Activated CD4-positive, alpha-beta T cell treated with anti-CD3 and anti-CD28 coated beads, Interleukin-2, amount 50 U/mL, for 24 hours (primary cell): ENCODE measurements at places on chromosomes 2 and 18.

DNA sequence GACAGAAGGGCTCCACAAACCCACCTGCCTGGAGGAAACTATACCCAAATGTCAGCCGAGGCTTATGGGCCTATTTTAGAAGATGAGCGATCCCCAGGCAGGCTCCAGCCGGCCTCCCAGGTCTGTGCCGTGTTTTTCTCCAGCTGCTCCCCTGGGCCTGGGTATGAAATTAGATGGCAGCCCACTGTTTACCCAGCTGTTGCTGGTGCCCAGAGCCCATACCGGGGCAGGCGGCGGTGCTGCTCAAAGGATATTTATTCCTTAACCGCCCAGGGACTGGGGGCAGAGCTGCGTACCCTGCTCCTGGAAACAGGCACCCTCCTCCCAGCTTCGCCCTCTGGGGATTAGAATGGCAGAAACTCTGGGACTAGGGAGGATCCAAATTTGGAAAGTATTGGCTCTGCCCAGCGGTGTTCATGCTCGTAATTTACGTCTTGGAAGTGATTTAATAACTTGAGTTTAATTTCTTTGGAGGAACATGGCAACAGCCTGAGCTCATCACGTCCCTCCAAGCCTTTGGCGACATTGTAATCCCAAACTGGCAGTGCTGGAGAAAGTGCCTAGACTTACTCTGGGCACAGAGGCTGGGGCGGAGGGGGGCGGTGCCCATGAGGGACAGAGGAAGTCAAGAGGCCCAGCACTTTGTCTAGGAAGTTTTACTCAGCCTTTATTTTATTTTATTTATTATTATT, 199.2 kb downstream of the KLHL29 start:
- DNase-seq, result no peak

DNA sequence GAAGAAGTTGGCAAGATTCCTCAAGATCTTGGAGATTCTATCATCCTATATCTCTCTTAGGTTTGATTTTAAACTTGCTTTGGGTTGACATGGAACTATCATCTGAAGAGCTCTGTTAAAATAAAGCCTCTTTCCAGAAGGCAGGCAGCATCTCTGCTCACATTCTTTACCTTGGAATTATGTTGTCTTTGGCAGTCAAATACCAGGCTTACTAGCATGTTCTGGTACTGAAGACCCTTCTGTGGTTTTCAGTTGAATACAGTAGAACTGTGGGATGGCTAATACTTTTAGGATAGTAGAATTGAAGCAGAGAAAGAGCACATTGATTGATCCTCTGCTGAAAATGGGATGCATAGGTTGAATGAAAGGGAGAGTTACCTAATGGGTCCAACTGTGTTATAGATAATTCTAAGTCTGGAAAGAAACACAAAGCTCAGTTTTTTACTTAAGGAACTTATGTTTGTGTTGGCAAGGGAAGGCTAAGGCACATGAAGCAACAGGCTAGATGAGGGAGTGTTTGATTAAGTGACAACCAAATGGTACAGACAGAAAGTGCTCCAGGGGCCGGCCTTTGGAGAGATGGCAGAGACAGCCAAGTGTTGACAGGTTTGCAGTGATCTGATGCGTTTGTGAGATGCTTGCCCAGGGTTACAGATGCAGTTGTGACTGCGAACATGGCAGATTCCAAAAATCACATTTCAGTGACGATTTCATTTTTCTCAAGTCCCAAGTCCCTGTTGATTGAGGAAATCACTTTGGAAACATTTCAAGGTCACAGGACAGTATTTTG, 397.9 kb downstream of the MEIS1 start:
- DNase-seq, result no peak

- no peak for DNase-seq
Observed at GRCh38 chr2:227123697-227124096, 40.3 kb downstream of the COL4A4 start.

DNA sequence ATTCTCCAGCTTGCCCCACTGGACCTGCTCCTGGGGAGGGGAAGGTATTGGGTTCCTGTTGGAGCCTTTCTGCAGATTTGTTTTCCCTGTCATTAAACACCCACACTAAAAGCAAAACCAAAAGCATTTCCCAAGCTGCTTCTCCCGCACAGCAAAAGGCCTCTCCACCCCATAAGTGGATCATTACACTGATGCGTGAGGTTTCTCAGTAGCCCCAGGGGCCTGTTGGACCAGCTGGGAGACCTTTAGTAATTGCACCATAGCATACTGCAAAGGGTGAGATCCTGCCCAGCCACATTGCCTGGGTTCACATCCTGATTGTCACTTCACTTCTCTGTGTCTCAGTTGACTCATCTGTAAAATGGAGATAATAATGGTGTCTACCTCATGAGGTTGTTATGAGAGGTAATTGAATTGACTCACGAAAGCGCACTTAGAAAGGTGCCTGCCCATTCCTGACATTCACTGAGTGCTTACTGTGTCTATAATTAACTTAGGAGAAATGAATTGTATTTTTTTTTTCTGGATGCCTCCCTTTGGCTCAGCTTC, 43.9 kb downstream of the TOGARAM2 start:
- no peak for DNase-seq

- DNase-seq, result no peak
Observed at GRCh38 chr18:23181547-23181946, 46.3 kb downstream of the CABLES1 start.

GRCh38 chr18:39513186-39513585, 1947.6 kb upstream of the CELF4 start:
- no peak for DNase-seq

DNA sequence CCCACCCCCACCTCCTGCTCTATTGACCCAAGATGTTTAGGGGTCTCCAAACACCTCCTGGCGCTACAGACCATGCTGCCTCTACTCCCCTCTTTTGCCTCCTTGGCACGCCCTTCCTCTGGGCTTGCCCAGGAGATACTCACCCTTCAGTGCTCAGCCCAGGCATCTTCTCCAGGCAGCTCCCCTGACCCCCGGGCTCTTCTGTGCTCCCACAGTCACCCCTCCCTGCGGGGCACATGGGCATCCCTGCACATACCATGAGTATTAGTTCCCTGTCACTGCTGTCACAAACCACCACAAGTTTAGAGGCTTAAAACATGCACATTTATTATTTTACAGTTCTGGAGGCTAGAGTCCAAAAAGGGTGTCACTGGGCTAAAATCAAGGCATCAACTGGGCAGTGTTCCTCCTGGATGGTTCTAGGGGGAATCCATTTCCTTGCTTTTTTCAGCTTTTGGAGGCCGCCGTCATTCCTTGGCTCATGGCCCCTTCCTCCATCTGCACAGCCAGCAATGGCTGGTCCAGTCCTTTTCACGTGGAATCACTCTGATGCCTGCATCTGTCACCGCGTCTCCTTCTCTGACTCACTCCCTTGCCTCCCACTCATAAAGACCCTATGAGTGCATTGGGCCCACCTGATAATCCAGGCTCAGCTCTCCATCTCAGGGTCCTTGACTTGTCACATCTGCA, 230.4 kb upstream of the COPS8 start:
- DNase-seq, result no peak

GRCh38 chr2:225355788-225356187, 43.7 kb upstream of the NYAP2 start:
- DNase-seq, result no peak

- no peak for DNase-seq
Observed at GRCh38 chr2:81981585-81981984, 1677.0 kb upstream of the LRRTM1 start.

GRCh38 chr2:239919774-239920692, 105.1 kb downstream of the NDUFA10 start:
- DNase-seq, result no peak

GRCh38 chr2:71950256-71951082, 197.2 kb downstream of the CYP26B1 start:
- DNase-seq, result no peak
